ENCODE measurements at places on chromosomes 5 and 9.

- DNase-seq = no peak
Observed at GRCh38 chr5:151811593-151812321, 40.0 kb downstream of the G3BP1 start.

DNA sequence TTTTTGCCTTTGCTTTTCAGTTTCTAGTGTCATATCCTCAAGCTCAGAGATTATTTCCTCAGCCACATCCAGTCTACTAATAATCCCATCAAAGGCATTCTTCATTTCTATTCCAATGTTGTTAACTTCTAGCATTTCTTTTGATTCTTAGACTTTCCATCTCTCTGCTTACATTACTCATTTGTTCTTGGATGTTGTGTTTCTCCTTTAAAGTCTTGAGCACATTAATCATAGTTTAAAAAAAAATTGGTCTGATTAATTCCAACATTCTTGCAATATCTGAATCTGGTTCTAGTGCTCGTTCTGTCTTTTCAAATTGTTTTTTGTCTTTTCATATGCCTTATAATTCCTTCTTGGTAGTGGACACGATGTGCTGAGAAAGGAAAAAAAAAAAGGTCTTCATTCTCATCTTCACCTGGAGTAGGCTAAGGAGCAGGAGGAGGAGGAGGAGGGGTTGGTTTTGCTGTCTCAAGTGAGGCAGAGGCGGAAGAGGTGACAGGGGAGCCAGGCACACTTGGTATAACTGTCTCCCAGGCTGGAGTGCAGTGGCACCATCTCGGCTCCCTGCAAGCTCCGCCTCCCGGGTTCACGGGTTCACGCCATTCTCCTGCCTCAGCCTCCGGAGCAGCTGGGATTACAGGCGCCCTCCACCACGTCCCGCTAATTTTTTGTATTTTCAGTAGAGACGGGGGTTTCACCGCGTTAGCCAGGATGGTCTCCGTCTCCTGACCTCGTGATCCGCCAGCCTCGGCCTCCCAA lies 16.3 kb downstream of the PRXL2C start:
- no peak for DNase-seq

GRCh38 chr5:96816991-96817390 lies 9.2 kb upstream of the ERAP1 start:
- peak; percentile 37 for DNase-seq

GRCh38 chr9:28792716-28793115 lies 1219.4 kb upstream of the C9orf72 start:
- DNase-seq = no peak

GRCh38 chr5:163505049-163505367 lies 411 bp upstream of the MAT2B start:
- DNase-seq = no peak

DNA sequence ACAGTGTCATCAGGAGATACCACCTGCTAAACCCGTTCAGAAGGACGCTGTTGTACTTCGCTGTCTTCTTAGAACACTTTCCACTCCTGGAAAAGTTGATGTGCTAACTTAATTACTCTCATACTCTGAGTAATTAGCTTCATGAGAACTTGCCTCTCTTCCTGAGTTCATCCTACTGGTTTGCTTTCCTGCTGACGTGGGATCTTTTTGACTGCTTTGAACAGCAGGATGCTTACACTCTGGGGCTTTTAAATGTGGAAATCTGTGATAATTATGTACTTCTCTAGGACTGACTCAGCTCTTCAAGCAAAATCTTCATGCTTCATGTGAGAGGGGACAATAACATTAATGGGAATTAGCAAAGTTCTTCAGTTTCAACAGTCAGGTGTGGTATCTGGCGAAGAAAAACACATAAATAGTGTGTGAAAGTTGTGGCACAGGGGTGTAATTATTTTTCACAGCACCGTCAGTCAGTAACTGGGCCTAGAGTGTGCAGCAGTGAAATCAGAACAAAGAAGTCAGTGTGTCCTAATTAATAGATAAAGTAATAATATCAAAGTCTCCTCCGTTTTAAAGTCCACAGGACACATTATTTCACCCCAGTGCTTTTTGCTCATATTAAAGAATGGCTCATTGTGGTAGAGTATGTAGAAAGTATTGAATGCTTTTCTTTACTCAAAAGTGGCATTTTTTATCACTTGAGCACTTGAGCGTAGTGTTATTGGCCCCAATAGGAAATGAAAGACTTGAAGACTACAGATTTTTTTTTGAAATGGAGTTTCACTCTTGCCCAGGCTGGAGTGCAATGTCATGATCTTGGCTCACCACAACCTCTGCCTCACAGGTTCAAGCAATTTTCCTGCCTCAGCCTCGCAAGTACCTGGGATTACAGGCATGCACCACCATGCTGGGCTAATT lies 140.9 kb upstream of the DMRT1 start:
- DNase-seq = no peak

DNA sequence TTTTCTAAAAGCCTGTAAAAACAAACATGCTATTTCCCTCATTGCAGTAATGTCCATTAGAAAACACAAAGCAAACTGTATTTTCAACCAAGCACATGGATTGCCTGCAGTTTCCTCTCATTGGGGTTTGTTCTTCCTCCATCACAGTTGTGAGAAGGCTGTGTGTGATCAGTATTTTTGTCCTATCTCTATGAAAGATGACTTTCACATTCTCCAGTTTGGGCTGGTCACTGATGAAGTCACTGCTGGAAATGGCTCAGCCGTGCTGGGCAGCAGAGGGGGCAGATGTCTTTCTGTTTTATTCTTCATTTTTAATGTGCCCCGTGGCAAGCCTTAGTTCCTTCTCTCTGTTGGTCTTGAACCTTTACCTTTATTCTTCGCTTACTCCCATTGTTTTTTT lies 288.9 kb upstream of the MPDZ start:
- no peak for DNase-seq

DNA sequence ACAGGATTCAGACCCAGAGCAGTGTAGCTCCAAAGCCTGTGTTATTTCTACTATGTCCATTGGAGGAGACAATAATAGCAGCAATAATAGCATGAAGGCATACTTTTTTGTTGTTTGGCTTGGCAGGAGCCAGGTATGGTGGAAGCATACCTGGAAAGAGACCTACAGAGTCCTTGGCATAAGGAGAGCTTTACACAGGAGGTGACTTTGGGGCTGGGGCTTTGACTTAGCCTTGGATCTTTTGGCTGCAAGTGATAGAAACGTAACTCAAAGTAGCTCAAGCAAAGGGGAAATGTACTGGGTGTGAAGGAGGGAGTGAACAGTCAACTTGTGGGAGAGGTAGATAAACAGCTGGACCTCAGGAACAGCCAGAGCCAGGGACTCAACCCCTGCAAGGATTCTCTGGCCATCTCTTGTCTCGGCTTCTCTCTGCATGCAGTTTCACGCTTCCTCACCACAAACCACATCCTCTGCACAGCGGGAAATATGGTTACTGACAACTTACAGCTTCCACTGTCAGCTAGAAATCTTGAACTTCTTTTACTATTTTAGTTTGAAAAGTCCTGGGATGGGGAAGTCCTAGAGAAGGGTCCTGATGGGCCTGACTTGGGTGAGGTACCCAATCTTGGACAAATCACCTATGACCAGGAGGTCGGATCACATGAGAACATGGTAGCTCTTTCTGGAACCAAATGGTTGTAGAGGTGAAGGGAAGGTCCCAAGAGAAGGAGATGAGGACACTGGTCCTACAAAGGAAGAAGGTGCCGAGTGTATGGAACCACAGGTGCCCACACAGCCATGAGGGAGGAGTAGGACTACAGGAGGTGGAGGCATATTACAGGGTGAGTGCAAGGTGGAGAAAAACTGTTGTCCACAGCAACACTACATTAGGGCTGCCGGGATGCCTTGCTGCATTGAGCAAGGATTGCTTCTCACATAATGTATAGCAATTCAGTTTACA lies 47.0 kb upstream of the TGFBR1 start:
- peak; percentile 72 for DNase-seq

DNA sequence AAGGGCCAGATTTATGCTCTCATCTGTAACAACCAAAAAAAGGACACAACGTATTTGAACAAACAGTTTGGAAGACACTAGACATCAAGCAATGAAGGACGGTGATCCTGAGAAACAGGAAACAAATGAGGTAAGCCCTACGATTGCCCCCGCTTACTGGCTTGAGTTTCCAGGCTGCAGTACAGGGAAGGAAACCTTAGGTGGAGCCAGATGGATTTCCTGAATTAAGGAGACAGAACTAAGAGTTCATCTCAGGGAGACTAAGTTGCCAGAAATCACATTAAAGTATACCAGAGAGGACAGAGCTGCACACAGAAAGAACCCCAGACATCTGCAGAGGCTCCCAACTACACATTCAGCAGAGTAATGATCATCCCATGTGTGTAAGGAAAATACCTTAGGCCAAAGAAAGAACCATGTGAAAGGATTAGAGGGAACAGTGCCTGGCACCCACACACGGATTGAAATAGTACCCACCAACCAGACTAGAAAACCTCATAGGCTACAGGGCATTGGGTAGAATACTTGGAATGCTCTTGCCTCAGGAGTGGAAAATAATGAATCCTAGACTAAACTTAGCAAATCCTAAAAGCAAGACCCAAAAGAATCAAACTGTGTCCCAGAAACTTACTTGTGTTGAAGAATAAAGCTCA lies 99.3 kb upstream of the NIPBL start:
- peak; percentile 56 for DNase-seq

DNA sequence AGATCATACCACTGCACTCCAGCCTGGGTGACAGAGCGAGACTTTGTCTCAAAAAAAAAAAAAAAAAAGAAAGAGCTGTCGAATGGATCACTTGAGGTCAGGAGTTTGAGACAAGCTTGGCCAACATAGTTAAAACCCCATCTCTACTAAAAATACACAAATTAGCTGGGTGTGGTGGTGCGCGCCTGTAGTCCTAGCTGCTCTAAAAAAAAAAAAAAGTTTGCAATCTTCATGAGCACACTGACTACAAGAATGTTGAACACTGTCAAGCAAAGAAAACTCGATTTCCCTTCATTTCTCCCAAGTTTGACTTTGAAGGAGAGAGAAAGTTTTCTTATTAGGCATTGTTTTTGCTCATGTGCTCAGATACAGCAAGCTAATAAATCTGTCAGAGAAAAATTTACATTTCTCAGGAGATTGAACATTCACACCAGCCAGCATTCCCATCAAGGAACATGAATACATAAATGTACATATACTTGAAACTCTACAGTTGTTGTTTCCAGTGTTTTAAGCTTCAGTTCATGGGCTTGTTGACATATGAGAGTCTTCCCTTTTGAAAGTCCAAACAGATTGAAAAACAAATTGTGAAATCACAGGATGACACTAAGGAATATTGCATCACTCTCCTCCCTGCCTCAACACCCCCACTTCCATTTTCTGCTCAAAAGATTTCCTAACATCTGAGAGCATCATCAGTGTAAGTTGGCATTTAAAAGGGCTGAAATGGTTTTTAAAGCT lies 81.8 kb downstream of the ARRDC3 start:
- peak; percentile 96 for DNase-seq

GRCh38 chr9:125649315-125649714 lies 57.7 kb downstream of the MAPKAP1 start:
- peak; percentile 96 for DNase-seq

DNA sequence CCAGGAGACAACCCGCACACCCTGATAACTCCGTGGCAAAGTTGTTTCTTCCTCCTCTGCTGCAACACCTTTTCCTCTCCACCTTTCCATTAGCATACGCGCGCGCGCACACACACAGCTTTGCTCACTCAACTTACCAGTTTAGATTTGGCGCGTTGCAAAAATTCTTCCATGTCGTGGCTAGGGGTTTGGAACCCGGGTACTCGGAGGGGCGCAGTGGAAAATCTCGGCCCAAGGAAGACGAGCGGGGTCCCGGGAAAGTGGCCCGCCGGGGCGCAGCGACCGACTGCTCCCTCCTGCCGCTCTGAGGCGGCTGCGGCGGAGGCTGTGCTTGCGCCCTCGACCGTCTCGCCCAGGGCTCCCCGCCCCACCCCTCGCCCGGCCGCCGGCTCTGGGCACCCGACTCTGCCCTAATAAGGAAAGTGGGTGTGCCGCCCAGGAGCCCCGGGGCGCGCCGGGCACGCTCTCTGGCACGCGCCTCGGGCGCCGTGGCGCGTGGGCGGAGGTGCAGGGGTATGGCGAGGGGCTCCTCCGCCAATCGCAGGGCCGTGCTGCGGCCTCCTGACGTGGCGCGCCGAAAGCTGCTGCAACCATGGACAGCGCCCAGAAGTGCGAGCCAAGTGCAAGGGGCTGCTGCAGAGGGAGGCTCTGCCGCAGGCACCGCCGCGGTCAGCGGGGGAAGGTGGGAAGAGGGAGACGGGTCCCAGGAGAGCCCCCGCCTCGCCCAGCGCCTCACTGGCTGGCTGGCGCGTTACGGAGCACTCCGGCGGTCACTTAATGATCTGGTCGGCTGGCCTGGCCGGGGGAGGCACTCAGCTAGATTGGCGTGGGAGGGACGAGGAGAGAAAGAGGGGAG lies at the start of gene PRUNE2:
Gene PRUNE2, minus strand, starts transcription at position 324 of the 856 bp plus-strand sequence. Its CDS starts 151 bp downstream, at position 173.
- DNase-seq = peak; percentile 27

GRCh38 chr9:114694719-114695269 lies 12.8 kb upstream of the TEX48 start:
- DNase-seq = no peak

GRCh38 chr5:66553916-66554575 lies 42.1 kb upstream of the MAST4 start:
- peak; percentile 90 for DNase-seq

DNA sequence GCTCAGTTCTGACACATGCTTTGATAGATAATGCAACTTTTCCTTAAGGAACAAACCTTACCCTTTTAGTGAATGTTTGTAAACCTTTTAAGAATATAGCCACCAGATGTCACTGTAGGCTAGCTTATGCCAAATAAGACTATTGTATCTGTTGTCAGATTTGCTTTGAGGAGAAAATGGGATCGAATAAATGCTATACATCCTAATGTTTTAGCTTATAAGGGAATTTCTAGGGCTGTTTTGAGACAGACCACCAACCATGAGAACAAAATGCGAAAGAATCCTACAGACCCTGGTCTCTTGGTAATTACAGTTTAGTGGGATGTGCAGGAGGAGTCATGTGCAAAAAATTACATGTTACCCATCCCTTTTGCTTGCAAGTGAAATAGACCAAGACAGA lies 127.6 kb upstream of the NMUR2 start:
- peak; percentile 68 for DNase-seq

- DNase-seq = no peak
Observed at GRCh38 chr5:176712546-176713304, 65.4 kb downstream of the TSPAN17 start.

GRCh38 chr5:73387601-73388305 lies 60.8 kb downstream of the FOXD1 start:
- no peak for DNase-seq

- DNase-seq = peak; percentile 32
Observed at GRCh38 chr9:37471942-37472684, 6.9 kb upstream of the ZBTB5 start.

- no peak for DNase-seq
Observed at GRCh38 chr5:132008163-132008473, 3.3 kb downstream of the ACSL6 start.

DNA sequence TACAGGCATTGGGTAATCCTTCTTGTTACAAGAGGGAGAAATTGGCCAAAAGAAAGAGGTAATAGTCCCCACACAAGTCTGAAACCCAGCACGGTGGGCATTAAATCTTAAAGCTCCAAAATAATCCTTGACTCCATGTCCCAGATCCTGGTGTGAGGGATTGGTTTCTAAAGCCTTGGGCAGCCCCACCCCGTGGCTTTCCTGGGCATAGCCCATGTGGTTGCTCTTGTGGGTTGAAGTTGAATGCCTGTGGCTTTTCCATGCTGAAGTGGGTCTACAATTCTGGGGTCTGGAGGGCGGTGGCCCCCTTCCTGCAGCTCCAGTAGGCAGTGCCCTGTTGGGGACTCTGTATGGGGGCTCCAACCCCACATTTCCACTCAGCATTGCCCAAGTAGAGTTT lies 91.8 kb upstream of the LARP1 start:
- no peak for DNase-seq

GRCh38 chr9:117156771-117157535 lies 257.9 kb downstream of the ASTN2 start:
- no peak for DNase-seq

- no peak for DNase-seq
Observed at GRCh38 chr9:114524247-114524681, 19.0 kb upstream of the WHRN start.

All from suppressor macrophage treated with lipopolysaccharide for 1 hour (primary cell).